ENCODE measurements at places on chromosomes 6 and 20. TPM values are rescaled to one million over a fixed set of nuclear protein-coding genes. Genes with fewer than 3 reads are reported as not detected.

DNA sequence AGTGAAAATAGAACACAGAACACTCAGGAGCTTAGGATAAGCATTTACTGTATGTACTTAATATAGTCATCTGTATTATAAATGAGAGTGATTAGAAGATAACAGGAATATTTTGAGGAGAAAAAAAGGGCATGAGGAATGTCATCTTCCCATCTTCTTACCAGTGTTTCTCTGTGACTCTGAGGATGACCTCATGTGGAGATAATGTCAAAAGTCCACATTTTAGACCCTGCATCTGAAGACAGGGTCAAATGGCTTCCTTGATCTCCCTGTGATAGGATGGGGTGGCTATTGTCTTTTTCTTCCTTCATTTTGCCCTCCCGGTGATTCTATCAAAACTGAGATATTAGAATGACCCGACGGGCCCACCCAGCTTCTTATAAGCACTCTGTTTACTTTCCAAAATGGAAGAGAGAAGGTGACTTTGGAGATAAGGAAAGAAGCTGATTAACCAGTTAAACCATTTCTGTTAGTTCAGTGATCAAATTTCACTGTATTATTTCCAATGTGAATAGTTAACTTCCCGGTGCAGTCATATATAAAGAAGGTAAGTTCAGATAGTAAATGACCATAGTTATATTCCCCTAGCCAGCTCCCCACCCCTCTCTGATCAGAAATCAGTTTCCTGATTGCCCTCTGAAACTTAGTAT, 115.7 kb upstream of the SALL4 start:
- no peak for DNase-seq

The PDE10A gene
- 3.1 TPM for total RNA-seq

The VSX1 gene
- total RNA-seq: 0.52 TPM

- DNase-seq: no peak
Observed at GRCh38 chr6:24149296-24149695, 23.3 kb downstream of the NRSN1 start.

DNA sequence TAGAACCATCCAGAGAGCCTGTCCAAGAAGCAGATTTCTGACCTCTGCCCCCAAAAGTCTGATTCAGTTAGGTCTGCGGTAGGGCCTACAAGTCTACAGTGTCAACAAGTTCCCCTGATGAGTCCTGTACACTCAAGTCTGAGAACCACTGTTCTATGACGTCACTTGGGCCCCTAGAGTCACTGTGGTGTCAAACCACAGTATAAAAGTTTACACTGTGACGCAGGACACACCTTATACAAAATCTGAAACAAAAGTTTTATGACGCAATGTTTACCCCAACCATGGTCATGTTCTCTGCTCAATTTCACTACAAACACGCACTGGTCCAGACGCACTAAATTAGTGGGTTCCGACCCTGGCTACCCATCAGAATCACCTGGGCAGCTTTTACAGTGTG, 17.9 kb downstream of the SLA2 start:
- DNase-seq: no peak

DNA sequence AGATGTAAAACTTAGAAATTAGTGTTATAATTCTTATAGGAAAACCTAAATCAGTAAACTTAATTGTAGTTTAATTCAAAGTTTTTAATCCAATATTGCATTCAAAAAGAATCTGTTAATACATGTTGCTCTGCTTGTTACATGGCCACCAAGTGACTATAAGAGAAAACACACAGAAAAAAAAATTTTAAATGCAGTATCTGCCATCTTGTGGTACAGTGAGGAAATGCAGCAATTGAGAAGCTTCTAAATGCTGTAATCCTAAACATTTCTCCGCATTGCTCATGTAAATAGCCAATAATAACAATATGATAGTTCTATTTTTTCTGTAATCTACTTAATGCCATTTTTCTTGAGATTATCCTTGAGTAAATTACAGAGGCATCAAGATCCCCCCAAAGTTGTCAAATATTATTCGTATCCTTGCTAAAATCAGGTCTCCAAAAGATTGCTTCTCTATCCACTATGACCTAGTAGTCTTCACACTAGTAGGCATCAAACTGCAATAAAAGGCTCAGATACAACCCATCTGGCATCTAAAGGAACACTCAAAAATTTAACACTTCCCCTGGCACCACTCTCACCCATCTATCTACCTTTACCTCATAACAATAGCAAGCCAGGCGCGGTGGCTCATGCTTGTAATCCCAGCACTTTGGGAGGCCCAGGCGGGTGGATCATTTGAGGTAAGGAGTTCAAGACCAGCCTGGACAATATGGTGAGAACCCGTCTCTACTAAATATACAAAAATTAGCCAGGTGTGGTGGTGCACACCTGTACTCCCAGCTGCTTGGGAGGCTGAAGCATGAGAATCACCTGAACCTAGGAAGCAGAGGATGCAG, 34.6 kb downstream of the HDAC2 start:
- DNase-seq: no peak

The RNF182 gene
- total RNA-seq: 0.09 TPM

The EYS gene
- total RNA-seq: not detected

DNA sequence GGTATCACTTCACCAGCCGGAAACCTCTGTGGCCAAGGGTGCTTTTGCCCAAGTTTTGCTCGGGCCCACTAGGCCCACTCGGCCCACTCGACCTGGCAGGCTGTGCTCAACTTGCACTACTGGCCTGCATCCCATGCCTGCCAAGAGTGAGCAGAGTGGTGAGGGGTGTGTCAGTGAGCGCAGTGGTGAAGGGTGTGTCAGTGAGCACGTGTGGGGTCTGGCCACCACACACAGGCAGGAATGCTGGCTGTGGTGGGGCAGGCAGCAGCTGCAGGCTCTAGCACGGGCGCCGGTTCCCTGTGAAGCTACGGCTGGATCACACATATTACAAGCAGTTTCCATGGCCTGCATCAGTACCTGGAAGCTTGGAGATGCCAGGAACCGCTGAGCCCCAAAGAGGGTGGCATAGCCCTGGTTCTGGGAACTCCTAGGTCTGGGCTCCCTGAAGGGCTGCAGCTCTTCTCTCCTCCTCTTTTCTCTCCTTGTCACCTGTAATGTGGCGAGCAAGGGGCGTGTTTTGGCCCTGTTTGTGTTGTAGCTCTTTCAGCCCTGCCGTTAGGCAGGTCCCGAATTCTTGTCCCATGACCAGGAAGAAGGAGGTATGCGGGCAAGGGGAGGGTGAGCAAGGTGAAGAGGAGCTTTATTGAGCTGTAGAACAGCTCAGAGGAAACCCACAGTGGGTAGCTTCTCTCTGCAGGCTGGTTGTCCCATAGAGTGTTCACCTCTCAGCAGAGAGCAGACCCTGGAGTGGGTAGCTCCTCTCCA, 51.0 kb upstream of the CLDN20 start:
- no peak for DNase-seq

GRCh38 chr6:36028877-36029324, 1.3 kb downstream of the MAPK14 start:
- peak; percentile 73 for DNase-seq

- DNase-seq: no peak
Observed at GRCh38 chr6:131053546-131054240, 9.4 kb downstream of the EPB41L2 start.

The STMND1 gene
- total RNA-seq: not detected

GRCh38 chr6:151313066-151313491, 73.3 kb downstream of the AKAP12 start:
- no peak for DNase-seq

Measured in psoas muscle (tissue), 8 donors.